ENCODE measurements at places on chromosomes 11 and 22. TPM values are rescaled to one million over a fixed set of nuclear protein-coding genes. Genes with fewer than 3 reads are reported as not detected.

- no peak for DNase-seq
Observed at GRCh38 chr11:131672191-131672590, 301.8 kb downstream of the NTM start.

GRCh38 chr11:105153392-105153791 lies 13.8 kb upstream of the CARD18 start:
- DNase-seq = no peak

DNA sequence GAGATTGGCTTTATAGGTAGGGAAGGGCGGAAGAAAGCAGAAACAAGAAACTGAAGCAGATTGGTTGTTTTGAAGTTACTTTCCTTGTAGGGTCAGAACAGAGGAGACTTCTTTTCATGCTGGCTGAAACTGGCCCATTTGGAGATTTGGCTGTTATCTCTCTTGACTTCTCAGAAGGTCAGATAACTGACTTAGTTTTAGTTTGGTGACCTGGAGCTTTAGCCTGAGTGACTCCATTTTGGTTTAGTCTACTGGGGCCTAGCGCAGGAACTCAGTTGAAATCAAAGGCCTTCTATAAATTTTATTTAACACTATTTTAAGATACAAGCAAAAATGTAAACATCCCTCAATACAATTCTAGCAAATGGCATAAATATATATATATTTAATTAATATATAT lies 31.4 kb downstream of the CSTPP1 start:
- no peak for DNase-seq

DNA sequence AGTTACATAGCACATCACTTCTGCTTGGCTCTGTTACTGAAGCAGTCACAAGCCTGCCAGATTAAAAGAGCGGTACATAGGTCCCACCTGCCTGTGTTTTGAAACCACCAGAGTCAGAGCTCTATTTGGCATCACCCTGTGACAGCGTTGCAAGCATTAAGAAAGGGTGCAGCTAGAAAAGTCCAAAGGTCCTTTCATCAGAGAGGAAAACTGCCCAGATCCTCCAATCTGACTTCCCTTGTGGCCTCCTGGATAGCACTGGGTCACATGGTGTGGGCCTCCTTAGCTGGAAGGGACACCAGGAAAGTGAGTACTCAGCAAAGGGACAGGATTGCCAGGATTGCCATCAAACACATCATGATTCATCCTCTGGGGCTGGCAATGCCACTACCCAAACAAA lies 22.9 kb downstream of the STX3 start:
- no peak for DNase-seq

DNA sequence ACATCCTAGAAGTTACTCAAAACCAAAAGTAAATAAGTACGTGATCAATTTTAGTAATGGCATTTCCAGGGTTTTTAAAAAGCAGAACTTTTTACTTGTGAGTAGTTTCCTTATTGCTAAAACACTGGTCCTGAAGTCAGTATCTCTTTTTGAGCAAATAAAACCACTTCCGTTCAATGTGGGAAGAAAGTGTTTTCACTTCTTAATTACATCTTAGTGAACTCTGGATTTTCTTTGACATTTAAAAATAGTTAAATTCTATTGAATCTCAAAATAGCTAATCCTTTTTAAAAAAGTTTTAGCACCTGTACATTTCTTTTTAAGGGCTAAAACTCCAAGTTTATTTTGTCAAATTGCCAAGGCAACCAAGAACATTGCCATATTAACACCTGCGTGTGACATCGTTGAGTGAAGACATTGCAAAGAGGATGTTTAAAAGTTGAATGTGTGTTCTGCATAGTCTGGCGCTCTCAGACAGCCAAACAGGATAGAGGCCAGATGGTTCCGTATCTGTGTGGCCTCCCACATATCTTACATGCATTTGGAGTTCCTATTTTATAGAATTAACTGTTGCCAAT lies 17.2 kb upstream of the OR5B21 start:
- DNase-seq = no peak

DNA sequence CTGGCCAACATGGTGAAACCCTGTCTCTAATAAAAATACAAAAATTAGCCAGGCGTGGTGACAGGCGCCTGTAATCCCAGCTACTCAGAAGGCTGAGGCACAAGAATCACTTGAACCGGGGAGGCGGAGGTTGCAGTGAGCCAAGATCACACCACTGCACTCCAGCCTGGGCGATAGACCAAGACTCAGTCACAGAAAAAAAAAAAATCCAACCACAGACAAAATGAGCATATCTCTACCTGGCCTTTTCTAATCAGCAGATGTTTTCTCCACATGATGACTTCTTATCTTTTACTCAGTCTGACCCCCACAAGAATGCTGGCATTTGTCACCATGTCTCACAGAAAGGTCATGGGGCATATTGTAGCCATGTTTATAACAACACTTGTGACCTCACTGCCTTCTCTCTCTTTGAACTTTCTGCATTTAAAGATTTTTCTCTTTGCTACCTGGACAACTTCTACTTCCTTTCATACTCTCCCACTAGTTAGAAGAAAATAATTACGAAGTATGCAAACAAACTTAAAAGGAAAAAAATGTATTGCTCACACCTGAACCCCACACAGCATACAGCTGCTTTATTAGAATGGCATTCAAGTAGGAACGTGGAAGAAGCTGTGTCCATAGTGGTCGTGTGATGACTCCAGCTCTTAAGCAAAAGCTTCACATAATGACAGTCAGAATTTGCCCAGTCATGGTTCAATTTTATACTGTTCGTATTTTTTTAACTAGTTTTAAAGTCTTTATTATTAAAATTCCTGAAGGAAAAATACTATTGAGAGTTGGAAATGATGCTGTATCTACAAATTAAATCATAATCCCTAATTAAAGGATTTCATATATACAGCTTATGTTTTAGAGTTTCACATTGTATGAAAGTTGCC lies 65.4 kb downstream of the ZC3H12C start:
- no peak for DNase-seq

DNA sequence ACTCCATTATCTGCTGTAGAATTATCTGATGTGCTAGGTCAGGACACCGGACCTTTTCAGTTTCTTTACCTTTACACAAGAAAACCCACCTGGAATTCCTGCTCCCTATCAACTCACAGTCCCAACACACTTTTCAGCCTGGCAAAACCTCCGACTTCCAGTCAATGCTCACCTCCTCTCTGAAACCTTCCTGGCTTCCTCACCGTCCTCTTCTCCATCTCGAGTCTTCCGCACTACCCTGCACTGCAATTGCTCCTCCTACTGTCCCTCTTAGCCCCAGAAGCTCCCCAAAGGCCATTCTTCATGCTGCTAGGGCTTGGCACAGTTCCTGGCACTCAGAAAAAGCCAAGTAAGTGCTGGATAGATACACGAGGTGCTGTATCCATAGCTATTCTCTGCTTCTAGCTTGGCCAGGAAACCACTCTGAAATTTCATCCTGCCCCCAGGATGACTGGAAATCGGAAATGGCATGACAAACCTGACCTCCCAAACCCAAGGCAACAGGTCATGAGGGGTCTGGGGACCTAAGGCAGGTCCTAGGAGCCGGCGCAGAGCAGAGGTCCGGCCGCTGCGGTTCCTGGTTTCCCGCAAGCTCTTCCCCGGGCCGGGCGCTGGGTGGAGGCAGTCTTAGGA lies 702 bp downstream of the SYN3 start:
- DNase-seq = no peak

GRCh38 chr11:97123237-97123636 lies 733.4 kb downstream of the JRKL start:
- DNase-seq = no peak

The ZP1 gene
- total RNA-seq = not detected

The C22orf23 gene
- total RNA-seq = 1.2 TPM

The SCO2 gene
- total RNA-seq = 0.82 TPM
